ENCODE measurements at places on chromosomes 5 and 9.

DNA sequence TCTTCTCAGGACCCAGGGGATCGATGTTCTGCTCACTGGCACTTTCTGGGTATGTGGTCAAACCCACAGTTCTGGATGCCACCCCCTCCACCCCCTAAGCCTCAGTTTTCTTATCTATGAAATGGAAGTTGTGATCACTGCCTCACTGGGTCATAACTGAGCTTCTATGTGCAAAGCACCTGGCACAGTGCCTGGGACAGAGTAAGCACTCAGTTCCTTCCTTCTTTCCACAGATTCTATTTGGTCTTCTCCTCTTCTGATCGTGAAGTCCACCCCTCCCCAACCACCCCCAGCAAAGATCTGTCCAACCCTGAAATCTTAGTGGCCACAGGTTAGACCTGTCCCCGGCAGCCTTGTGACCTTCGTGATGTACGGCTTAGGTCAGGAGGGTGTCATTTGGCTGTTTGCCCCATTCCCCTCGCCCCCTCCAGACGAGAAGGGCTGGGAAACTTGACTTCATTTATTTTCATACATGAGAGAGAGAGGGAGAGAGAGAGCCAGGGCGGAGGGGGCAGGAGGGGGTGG, 181.4 kb downstream of the FGF18 start:
- DNase-seq, result no peak

DNA sequence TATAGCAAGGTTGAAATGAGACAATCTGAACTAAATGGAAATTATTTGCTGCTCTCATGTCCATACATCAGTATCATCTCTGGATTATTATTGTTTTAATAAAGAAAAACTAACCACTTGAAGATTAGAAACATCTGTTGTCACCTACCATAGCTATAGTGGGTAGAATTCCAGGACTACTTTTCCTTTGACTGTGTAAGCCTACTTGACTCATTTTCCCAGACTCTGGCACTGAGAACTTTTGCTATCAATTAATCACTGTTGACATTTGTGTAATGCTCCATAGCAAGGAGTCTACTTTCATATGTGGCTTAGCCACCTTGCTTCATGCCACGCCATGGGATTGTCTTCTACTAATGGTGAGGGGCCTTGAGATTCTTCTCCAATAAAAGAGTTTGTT, 59.9 kb upstream of the ARRDC3 start:
- peak; percentile 84 for DNase-seq

DNA sequence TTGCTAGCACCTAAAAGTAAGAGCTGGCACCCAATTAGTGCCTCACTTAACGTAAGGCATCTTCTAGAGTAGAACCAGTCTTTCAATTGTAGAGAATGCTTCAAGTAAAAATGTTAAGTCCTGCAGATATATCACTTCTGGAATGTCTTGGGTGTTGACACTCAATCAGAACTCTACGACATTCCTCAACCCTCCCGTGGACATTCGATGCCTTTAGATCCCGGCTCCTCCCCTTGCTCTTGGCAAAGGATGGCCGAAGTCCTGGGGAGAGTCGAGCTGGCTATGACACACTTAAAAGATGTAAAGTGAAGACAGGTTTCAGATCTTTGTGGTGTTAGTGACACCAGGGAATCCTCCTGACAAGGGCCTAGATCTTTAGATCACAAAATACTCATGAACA, 87.5 kb upstream of the ERCC6L2 start:
- peak; percentile 39 for DNase-seq

DNA sequence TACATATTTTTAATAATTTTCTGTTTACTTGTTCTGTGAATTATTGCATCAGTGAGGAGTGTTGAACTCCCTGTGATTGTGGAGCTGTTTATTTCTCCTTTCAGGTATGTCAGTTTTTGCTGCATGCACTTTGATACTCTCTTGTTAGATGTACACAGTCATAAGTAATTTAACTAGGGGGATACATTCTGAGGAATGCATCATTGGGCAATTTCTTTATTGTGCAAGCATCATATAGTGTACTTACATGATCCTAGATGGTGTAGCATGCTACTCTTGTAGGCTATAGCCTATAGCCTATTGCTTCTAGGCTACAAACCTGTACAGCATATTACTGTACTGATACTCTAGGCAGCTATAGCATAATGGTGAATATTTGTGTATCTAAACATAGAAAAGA, 9.5 kb downstream of the DENND4C start:
- DNase-seq, result peak; percentile 37

DNA sequence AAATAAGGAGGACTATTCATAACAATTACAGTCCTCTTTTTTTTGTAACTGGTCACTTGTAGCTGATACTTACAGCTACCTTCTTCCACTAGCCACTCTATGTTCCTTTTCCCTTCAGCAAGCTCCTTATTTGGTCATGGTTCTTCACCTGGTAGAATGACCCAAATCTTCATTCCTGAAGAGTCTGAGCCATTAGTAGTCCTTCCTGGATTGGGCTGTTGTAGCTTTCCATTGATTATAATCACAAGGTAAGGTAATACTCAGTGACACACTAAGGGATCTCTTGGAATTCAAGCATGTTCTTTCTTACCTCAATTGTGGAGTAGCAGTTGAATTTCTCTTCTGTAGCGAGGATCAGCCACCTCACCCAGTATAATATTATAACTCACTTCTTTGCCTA, 25.5 kb upstream of the ITGA2 start:
- no peak for DNase-seq

DNA sequence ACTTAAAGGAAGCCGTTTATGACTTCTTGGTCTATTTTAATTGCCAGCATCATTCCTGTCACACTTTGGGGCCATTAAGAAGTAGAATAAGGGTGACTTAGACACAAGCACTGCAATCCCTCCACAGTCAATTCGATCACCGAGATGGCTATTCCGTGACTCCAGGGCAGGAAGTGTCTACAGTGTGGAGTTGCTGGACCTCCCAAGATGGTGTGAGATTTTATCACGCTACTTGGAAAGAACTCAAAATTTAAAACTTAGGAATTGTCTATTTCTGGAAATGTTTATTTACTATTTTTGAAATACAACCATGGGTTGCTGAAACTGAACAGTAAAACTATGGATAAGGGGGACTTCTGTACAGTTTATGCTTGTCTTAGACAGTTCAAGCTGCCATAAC, 6.2 kb downstream of the FBXL7 start:
- no peak for DNase-seq

GRCh38 chr5:147303251-147303650, 68.4 kb downstream of the STK32A start:
- no peak for DNase-seq

DNA sequence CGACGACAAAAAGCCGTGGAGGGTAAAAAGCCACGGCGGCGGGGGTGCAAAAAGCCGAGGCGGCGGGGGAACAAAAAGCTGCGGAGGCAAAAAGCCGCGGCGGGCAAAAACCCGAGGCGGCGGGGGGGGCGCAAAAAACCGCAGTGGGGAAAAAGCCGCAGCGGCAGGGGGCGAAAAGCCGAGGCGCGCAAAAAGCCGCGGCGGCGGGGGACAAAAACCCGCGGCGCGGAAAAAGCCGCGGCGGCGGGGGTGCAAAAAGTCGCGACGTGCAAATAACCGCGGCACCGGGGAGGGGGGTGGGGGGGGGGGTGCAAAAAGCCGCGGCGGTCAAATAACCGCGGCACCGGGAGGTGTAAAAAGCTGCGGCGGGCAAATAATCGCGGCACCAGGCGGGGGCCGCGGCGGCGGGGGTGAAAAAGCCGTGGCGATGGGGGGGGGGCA, 511.5 kb downstream of the FOXD4L5 start:
- DNase-seq, result no peak

GRCh38 chr5:111132731-111133435, 40.7 kb downstream of the WDR36 start:
- DNase-seq, result no peak

GRCh38 chr5:56518820-56519219, 285.7 kb upstream of the ANKRD55 start:
- no peak for DNase-seq

DNA sequence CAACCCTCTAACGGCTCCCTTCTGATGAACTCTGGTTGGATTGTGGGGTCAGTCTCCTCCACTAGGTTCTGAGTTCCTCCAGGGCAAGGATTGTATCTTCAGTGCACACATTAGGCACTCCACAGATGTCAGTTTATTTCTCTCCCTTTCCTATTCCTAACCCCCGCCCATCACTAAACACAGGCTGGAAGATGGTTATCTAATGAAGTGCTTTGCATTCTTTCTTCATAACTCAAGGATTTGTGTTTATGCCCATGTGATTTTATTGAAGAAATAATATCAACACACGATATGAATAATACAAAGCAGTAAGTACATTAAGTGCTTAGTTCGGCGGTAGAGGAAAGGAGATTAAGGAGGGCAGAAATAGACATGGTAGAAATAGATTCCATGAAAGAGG, 4.4 kb upstream of the CREBRF start:
- DNase-seq, result peak; percentile 58

DNA sequence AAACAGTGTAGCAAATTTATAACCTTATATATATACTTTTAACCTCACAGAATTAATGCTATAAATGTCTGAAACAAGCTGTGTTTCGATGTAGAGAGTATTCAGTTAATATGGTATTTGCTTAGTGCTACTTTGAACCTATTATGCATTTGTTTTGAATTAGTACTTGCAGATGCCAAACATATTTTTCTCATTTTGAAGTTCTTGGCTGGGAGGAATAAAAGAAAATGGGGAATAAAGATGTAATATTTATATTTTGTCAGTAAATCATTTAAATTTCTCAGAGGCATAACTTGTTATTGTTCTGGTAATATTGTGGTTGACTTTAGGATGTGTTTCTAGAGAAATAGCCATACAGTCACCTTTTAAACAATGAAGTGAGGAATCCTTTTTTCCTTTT, 175.9 kb upstream of the IZUMO3 start:
- no peak for DNase-seq
